T-helper 22 cell (primary cell): ENCODE measurements at places on chromosomes 4 and X.
A peak's percentile ranks its signal among the peaks of the same experiment; 100 is the strongest.

GRCh38 chrX:39866229-39866628, 231.5 kb downstream of the BCOR start:
- no peak for DNase-seq

- DNase-seq: peak; percentile 14
Observed at GRCh38 chrX:119482481-119483480, 14.5 kb downstream of the SLC25A5 start.

DNA sequence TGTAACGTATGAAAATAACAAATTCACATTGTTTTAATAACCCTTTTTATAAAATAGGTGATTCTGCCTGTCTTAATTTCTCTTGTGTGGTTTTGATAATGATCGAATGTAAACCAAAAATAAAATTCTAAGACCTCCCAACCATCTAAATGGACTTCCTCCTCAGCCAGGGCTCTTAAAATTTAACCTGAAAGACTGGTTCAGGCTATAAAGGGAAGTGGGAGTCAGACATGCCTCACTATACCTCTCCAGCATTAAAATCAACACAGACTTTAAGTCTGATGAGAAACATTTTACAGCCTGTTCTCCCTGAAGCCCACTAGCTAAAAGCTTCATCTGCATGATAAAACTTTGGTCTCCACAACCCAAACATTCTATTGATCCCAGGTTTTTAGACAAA, 97.6 kb upstream of the STIM2 start:
- DNase-seq: no peak

GRCh38 chrX:110248578-110248977, 69.3 kb downstream of the AMMECR1 start:
- DNase-seq: no peak

- no peak for DNase-seq
Observed at GRCh38 chrX:129565046-129565650, 25.1 kb downstream of the OCRL start.

DNA sequence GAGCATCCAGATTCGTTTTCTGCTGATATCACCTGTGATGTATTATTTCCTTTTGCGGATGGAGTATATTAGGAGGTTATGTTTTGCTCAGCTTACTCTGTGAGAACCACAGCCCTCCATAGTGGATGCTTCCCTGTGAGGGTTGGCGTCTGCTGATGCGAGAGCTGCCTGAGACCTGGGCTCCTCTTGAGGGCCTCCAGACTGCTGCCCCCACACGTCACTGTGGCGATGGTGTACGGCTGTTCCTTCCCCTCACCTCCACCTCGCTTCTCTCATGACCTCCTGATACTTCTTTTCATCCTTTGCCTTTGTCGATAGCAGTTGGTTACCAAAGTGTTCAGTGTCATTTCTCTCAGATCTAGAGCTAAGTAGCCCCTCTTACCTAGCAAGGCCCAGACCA, 71.7 kb downstream of the TNIP2 start:
- no peak for DNase-seq

DNA sequence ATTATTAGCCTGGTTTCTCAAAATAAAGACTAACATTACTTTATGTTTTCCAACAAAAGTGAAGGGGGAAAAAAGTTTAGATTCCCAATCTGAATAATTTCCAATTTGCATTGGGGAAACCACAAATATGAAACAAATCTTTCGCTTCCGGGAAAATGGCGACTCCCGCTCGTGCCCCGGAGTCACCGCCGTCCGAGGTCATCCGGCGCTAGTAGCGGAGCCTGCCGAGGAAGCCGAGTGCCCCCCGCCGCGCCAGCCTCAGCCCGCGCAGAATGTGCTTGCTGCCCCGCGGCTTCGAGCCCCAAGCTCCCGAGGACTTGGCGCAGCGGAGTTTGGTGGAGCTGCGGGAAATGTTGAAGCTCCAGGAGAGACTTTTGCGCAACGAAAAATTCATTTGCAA, 75.0 kb upstream of the TMPRSS11A start:
- DNase-seq: no peak

DNA sequence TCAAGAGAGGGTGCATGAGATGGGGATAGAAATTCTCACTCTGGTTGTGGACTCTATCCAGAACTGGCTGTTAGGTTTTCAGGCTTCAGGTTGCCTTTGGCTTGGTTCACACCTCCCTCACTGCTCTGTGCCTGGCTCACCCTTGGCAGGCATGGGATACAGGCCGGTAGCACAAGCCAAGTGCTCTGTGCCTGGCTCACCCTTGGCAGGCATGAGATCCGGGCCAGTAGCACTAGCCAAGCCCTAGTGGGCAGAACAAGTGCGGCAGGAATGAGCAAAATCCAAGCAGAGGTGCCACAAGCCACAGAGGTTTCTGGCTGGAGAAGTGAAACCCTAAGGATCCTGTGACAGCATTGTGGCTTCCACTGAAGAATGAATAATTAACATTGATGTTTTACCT, 1642.3 kb downstream of the C4orf33 start:
- DNase-seq: no peak

GRCh38 chr4:99483636-99484035, 27.2 kb upstream of the C4orf17 start:
- DNase-seq: no peak

DNA sequence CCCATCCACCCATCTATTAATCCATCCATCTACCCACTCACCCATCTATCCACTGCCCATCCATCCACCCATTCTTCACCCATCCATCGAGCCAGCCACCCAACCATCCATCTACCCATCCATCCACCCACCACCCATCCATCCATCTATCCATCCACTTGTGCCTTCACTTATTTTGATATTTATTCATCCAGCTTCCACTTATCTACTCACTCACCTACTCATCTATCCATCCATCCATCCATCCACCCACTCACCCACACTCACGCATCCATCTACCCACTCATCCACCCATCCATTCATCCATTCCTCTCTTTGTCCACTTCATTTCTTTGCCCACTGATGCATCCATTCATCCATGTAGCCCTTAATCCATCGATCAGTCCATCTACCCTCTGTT, 72.9 kb upstream of the AFAP1 start:
- DNase-seq: no peak

DNA sequence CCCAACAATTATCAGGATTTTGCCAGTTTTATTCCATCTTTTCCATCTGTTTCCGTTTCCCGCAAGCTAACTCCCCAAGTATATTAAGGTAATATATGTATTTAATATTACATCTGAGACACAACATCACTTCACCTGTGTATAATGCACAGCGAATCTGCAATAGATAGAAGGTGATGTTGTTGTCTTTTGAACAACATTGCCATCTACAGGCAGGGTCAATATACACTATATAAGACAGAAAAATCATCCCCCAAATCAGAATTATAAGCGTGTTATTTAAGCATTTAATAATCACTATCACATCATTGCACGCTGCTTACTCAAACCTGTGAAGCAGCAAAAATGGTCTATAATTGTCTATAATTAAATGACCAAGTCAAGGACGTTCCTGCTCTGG, 1115.5 kb downstream of the NLGN4X start:
- DNase-seq: no peak

GRCh38 chrX:154486396-154487207, at the start of gene UBL4A:
Gene UBL4A (minus strand): TSS chrX:154486615. CDS start chrX:154486584, 31 bp downstream.
- DNase-seq: peak; percentile 42

GRCh38 chr4:24212642-24213041, 322.8 kb upstream of the PPARGC1A start:
- no peak for DNase-seq

- DNase-seq: no peak
Observed at GRCh38 chrX:143455046-143455445, 62.2 kb downstream of the SPANXN3 start.

GRCh38 chr4:164012396-164013027, 518.0 kb downstream of the TMA16 start:
- no peak for DNase-seq

DNA sequence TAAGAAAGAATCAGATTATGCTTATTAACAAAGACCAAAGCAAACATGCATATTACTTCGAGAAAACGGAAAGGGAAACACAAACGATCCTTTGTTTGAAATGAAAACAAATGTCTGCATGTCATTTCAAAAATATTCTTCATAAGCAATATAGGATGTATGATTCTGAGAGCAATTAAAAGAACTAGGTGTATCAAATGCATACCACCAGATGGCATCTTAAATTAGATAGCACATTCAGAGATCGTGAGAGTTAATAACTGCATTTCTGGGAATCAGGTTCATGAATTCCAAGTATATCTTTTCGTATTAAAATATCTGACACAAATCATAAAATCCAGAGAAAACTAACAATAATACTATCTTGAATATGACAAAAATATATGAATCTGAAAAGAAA, 159.5 kb downstream of the PPP3CA start:
- no peak for DNase-seq

DNA sequence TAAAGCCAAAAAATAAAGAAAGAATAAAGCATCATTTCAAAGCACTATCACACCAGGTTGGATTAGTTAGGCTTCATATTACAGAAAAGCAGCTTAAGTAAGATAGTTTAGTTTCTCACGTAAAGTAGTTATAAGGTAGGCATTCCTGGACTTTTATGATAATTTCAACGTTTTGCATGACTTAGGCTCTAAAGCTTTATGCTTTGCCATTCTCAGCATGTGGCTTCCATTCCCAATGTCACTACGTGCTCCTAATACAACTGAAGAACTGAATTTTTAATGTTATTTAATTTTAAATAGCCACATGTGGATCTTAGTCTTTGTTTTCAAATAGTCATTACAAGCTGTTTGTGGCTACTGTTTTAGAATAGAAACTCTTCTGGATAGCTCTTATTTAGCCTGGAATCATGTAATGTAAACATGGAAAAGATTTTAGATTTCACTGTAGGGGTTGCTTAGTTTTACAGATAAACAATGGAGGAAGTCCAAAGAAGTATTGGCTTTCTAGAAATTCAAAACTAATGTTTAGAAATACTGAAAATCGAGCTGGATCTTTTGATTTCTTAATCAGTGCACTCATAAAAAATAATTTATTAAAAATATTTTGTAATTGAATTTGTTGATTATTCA, 710.0 kb downstream of the IL1RAPL1 start:
- DNase-seq: no peak

GRCh38 chrX:34901761-34902160, 40.8 kb upstream of the FAM47B start:
- DNase-seq: no peak

DNA sequence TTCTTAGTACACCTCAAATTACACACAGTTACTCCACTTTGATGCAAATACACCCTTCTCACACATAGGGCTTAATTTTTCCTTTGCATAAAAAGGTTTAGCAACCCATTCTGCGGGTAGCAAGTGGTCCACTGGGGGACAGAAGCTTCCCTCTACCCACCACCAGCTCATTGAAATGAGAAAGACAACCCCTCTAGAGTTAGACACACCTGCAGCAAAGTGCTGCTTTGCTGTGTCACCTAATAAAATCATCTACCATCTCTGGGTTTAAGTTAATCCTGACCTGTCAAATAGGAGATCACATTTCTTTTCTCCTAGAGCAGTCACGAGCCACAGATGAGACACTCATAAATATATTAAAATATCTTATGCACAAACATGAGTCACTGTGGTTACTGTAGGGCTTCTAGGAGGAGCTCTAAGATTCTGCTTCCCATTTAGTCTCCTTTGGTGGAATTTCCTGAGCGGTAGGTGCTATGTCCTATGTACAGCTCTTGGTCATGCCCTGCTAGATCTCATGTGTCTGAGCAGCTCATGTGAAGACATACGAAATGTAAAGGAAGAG, 11.9 kb downstream of the BMX start:
- DNase-seq: no peak

DNA sequence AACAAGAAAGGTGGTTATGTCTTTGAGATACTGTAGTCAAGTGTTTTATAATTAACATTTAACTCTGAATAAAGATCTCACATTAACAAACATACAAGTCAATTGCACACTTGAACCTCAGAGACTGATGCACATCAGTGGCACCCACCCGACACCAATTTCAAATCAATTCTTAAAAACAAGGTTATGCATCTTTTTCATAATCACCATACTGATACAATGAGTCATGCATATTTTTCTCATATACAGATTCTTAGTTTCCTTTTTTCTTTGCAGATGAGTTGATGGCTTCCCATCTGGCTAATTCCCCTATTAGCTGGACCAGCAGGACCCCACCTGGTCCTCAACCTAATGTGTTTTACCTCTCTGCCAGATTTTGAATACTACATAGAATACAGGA, 136.2 kb upstream of the RPL34 start:
- no peak for DNase-seq

DNA sequence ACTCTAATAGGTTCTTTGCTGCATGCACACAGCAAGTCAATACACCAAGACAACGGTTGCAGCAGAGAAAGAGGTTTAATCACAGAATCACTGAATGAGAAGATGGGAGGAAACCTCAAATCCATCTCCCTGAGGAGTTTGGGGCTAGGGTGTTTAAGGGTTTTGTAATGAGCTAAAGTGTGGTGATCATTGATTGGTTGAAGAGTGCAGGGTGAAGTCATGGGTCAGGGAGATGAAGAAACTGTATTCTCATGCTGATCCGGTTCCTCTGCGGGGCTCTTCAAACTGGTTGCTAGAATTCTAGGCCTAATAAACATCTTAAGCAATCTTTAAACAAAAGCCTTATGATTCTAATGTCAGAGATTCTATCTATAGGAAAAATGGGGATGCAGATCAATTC, 432.5 kb upstream of the FAM47C start:
- DNase-seq: no peak
